ENCODE measurements at places on chromosomes 7 and 10.

- DNase-seq = no peak
These were observed 44.1 kb downstream of the CUL2 start for GRCh38 chr10:35046074-35046473.

GRCh38 chr7:4006687-4007086 is 675.4 kb upstream of the FOXK1 start:
- no peak for DNase-seq

- no peak for DNase-seq
These were observed 57.8 kb downstream of the HHEX start for GRCh38 chr10:92747600-92747999.

DNA sequence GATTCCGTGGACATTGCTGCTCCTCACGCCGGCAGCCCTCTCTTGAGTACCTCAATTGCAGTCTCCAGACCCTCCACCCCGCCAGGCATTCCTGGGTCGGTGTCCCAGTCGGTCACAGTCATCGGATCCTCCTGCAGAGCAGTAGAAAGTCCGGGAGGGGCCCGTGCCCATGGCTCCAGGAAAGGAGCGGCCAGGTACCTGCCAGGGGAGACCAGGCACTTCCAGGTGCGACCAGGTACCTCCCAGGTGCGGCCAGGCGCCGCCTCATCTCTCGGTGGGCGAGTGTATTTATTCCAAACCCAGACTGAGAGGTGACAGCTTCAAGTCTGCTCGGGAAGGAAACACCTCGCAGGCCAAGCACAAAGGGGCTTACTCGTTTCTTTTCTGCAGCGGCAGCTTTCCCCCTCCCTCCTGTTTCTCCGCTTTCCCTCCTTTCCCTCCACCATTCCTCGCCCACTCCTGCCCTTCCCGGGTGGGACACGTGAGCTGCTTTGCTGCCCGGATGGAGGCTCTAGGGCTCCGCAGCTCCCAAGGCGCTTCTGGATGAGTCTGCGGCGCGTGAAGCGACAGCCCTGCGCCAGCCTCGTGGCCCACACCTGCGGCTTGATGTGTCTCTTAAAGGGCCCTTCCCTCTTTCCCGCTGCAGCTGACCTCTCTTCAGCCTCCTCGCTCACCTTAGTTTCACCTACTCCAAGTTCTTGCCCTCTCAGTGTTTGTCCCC is 39.4 kb upstream of the AGK start:
- no peak for DNase-seq

DNA sequence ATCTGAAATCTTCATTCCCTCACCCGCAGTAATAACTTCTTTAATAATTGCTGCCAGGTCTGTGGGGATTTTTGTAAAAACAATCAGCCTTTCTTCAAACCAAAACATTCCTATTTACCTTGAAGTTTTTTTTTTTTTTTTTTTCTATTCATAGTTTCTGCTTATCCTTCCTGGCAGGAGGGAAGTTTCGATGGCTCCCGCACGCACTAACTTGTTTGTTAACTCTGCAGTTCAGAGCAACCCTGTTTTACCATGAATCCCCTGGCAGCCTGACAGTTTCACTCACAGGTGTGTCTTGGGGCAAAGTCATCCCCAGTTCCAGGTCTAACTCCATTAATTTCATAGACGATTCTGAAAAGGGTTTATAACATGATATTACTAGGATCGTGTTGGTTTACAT is 149.3 kb downstream of the KLF6 start:
- no peak for DNase-seq

DNA sequence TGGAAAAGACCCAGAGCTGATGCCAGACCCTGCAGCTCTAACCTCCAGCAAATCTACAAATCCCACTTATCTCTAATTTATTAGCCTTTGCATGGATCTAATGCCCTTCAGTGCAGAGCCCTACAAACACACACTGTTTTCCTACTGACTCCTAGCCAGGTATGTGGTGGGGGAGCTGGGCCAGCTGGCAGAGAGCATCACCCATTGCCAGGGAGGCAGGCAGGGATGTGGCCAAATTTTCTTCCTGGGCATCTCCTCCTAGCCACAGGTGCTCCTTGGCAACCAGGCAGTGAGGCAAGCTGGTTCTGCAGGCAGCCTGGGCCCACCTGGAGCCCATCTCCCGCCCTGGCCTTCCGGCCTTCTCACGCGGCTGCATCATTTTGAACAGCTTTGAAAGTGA is 55.9 kb upstream of the EMX2 start:
- no peak for DNase-seq

GRCh38 chr7:6623589-6624245 is 8.3 kb downstream of the ZNF853 start:
- no peak for DNase-seq

GRCh38 chr7:37235813-37236212 is 212.9 kb downstream of the ELMO1 start:
- DNase-seq = no peak

DNA sequence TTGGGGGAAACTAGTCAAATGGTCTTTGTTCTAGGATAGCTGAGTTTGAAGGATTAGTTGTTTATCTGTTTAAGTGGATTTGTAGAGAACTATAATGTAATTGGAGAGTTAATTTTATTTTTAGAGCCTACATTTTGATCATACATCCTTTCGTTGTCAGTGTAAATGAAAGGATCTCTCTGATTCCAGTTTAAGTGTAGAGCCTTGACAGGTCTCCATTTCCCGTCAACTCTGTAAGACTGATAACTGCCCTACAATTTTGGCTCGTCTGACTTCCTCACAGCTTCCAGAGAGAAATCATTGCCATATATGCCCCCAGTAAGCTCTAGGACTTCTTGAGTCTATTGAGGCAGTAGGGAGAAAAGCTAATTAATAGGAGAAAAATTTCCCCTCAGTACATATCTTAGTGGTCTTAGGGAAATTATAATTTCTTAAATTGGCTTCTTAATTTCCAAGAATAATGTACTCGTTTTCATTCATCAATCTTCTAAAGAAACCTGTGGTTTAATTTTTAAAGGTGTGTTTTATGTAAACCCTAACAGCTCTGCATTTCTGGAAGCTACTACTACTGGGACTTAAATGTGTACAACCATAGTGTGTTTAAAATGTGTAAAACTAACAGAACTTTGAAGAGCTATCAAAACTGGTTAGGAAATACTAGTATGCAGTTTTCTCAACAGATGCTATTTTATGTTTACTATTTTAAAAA is 3.8 kb downstream of the KMT2E start:
- DNase-seq = no peak

Measured in esophagus squamous epithelium (tissue), 5 donors.